A549 treated with ZK216348 at 1 μM for 4 hours (cell line): ENCODE measurements at places on chromosomes 13 and 19. TPM values are rescaled to one million over a fixed set of nuclear protein-coding genes. Genes with fewer than 3 reads are reported as not detected.

IZUMO2 gene
- not detected in 5 replicates for total RNA-seq

PBX4 gene
- total RNA-seq, result 1.6 to 1.8 TPM (median 1.7 TPM) in 5 replicates

NCR1 gene
- total RNA-seq, result not detected in 5 replicates

CEACAM20 gene
- total RNA-seq, result 0.09 to 0.11 TPM in 2 of 5 replicates, not detected in the others

TFPT gene
- 19.8 to 27.0 TPM (median 21.7 TPM) in 5 replicates for total RNA-seq
